ENCODE measurements at places on chromosomes 2 and 18.

DNA sequence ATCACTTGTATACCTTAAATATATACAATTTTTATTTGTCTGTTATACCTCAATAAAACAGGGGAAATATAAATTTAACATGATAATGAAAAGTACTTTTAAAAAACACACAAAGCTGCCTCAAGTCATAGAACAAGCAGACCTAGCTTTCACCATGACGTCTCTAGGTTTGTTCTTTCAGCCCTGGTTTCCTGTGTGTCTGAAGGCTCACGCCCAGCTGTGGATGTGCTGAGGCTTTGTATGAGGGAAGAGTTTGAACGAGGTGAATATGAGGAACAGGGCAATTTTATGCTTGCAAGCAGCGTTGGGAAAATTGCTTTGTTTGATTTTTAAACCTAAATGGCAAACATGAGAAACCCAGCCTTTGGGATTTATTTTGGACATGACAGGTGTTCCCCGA is 15.3 kb downstream of the SH3RF3 start:
- DNase-seq: no peak

DNA sequence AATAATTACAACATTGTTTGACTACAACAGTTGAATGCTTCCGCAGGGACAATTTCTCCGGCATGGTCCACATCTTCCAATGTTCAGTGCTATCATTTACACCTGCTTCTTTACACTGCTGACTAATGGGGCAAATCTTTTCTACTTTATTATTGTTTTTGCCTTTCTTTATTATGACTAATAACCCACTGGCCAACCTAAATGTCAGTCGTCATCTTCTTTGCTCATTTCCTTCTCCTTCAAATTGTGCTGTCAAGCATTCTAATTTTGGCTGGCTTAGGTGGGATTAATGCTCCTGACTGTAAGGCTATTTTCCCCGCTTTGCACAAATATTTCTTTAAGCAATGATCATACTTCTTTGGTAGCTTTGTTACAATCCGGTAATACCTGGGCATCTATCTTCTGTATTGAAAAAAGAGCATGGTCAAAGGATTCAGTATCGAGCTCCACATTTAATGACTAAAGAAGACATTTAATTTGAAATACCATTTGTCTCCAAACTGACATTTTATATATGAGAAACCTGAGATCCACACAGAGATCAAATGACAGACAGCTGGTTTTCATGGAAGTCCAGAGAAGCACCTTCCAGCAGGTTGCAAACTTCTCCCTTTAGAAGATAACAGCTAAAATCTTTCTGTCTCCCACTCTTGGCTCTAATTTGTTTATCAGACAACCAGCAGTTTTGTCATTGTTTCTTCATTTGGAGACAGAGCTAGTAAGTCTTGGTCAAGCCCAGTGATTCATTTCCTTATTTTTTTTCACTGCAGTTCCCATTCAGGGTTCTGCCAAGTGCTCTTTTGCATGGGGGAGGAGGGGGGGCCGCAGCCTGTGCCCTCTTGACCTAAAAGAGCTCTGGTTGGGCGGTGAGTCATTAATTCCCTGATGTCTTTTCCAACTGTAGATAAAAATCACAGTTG is 132.9 kb downstream of the SOCS6 start:
- no peak for DNase-seq

DNA sequence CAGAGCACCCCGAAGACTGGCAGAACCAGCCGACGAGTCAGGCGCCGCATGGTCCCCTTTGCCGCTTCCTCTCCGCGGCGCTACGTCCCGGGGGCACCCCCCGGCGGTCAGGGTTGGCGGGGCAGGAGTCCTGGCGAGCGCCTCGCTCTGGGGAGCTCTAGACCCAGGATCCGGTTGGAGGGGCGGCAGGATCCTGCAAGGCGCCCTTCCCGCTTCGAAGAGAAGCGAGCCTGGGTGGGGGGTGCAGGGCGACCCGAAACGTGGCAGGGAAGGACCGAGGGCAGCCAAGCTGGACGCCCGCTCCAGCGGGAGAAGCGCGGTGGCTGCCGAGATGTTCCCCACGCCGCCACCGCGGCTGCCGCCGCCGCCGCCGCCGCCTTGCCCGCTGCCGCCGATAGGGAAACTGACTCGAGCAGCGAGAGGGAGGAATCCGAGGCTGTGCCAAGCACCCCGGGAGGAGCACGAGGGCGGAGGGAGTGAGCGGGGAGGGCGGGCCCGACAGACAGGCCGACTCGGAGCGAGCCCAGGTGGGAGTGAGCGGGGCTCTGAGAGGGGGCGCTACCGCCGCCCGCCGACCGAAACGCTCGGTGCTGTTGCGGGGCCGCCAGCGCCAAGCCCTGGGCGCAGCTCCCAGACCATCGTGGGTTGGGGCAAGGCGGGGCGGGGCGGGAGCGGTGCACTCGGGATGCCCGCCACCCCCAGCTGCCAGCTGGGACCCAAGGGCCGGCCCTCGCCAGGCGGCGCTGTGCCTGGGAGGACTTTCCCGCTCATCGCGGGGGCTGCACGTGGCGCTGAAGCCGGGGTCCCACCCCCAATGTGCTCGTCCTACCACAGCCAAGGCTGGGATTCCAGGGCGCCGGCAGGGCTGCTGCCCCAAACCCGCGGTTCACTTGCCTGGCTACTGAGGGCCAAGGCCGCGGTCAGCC is at the start of gene GALNT14:
TSS of gene GALNT14 (minus strand) at position 404 of the 926 bp plus-strand sequence. CDS start at position 50, 354 bp downstream.
- DNase-seq: peak; percentile 53

- no peak for DNase-seq
These were observed 465.5 kb upstream of the FSHR start for GRCh38 chr2:49619804-49620203.

- no peak for DNase-seq
These were observed 99.2 kb upstream of the ITGA4 start for GRCh38 chr2:181357979-181358378.

DNA sequence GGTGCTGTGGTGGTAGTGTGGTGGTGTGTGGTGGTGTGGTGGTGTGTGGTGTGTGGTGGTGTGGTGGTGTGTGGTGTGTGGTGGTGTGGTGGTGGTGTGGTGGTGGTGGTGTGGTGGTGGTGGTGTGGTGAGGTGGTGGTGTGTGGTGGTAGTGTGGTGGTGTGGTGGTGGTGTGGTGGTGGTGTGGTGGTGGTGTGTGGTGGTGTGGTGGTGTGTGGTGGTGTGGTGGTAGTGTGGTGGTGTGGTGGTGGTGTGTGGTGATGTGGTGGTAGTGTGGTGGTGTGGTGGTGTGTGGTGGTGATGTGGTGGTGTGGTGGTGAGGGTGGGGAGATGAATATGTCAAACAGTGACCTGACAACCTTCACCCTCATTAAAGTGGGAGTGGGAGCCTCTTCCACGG is 55.6 kb upstream of the DLGAP1 start:
- no peak for DNase-seq

- no peak for DNase-seq
These were observed 17.1 kb upstream of the CACNB4 start for GRCh38 chr2:152115952-152116351.

DNA sequence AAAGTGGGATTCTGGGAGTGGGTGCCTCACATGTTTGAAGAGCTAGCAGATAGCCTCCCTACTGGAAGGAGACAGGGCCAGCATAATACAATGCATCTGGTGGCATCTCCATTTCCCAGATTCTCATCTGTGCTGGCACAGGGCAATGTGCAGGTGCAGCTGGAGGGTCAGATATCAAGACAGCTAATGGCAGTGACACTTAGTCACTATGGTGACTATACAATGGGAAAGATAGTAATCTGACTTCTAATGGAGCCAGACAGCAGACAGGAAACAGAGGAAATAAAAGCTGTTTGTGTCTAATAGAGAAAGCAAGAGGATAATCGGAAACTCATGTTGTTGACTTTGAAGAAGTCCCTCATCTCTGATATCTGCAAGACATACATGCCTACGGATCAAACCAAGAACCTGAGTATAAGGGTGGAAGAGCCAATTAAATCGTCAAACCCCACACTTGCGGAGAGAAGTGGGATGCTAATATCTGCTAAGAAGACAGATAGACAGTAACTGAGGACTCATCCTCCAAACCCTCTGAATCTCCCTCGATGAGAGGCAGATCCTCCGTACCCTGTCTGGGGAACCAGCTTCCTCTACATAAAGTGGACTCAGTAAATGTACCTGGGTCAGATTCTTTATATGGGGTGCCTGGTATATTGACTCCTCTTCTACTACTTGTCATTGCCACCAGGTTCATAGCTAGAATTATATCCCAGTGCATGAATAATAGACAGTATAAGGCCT is 692.7 kb downstream of the SOCS6 start:
- DNase-seq: no peak

GRCh38 chr2:144377914-144378313 is 142.0 kb downstream of the ZEB2 start:
- DNase-seq: no peak

GRCh38 chr2:69469784-69470183 is 32.5 kb upstream of the NFU1 start:
- DNase-seq: no peak

- DNase-seq: no peak
These were observed 99.6 kb downstream of the KCNF1 start for GRCh38 chr2:11011359-11011758.

- DNase-seq: no peak
These were observed 19.8 kb downstream of the INO80C start for GRCh38 chr18:35477974-35478373.

GRCh38 chr2:54158311-54158710 is 42.9 kb downstream of the ACYP2 start:
- no peak for DNase-seq

DNA sequence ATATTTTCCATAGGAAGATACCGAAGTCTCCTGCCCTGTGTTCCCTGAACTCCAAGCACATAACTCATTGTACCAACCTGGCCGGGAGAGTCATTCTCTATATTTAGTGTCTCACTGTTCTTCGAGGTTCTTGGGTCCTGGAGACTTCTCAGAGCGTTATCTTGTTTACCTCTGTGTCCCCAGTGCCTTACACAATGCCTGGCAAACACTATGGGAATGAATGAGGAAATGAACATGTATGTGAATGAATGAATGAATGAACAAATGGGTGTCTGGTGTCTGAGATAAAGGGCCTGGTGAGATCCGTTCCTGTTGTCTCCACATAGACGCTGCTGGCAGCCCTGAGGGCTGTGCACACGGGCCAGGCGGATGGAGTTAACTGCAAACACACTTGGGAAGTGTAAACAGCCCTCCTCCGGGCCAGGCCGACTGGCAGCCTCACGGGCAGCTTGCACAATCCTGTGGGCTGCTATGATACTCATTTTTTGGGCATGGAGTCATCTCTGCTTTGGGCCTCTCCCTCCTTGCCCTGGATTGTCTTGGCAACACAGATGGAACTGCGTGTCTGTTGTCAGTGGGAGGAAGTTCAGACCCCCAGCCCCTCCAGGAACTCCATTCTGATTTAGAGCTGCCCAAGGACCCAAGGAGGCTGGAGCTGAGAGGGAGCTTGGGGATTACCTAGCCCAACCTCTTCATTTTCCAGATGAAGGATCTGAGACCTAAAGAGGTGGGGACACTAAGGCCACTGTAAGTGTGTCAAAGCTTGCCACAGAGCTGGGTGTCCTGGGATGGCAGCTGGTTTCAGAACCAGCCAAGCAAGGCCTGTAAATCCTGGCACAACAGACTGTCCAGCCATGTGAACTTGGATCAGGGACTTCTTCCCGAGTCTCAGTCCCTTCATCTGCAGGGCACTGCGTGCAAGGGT is 124.4 kb downstream of the INHBB start:
- no peak for DNase-seq

GRCh38 chr2:237888389-237888788 is 29.0 kb downstream of the RAMP1 start:
- DNase-seq: no peak

GRCh38 chr2:185316383-185316782 is 422.2 kb upstream of the FSIP2 start:
- DNase-seq: no peak

- DNase-seq: no peak
These were observed 108.5 kb upstream of the UNC80 start for GRCh38 chr2:209663139-209663538.
